ENCODE measurements at places on chromosomes 1 and 21. TPM values are rescaled to one million over a fixed set of nuclear protein-coding genes. Genes with fewer than 3 reads are reported as not detected.

PGBD2 gene
- 11.0 TPM for total RNA-seq

LRRC38 gene
- not detected for total RNA-seq

TFF1 gene
- total RNA-seq, result not detected

KRTAP12-2 gene
- total RNA-seq, result not detected

PLA2G2A gene
- not detected for total RNA-seq

BCAR3 gene
- total RNA-seq, result 4.1 TPM

IVL gene
- total RNA-seq, result not detected

PODN gene
- 0.82 TPM for total RNA-seq

KCNA3 gene
- 20.8 TPM for total RNA-seq

BOLA1 gene
- 10.2 TPM for total RNA-seq

All from frontal cortex (tissue), 4 donors.